ENCODE measurements at places on chromosomes 12 and 14.

DNA sequence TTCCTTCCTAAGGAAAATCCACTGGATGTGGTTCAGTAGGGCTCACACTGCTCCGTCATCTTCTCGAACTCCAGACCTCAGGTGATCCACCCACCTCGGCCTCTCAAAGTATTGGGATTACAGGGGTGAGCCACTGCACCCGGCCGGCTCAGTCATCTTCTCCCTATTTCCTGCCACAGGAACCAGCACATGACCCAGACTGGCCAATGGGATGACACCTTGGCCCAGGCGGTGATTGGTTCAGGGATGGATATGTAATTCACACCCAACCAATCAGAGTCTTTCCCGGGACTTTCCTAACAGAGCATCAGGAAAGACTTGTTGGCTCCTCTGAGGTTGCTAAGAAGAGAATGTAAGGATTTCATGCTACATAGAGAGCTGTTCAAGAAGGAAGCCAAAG is 19.2 kb upstream of the C12orf76 start:
- no peak for DNase-seq

DNA sequence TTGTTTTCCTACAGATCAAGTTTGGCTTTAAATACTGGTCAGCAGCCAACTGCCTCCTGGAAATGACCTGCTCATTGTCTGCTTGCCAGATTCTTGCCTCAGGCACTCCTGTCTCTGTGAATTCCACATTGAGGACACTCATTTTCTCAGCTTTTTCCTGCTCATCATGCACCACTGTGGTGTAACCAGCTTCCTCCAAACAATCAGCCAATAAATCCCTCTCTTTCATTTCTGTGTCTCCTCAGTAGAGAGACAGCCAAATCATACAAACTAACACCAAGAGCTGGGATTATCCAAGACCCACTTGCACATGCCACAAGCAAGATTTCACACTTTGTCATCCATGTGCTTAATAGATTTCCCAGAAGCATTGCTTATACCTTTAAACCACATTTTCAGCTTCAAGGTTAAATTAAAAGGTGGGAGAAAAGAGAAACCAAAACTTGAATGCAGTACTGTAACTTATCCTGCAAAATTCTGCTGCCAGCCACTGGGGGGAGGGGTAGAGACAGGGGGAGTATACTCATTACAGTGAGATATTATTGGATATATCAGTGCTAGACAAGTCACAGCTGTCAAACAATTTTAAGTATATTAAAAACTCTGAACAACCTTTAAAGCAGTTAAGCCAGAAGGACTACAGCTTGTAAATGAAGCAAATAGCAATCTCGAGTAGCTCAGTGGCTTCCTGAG is 105.0 kb downstream of the PPP2R5E start:
- peak; percentile 14 for DNase-seq

DNA sequence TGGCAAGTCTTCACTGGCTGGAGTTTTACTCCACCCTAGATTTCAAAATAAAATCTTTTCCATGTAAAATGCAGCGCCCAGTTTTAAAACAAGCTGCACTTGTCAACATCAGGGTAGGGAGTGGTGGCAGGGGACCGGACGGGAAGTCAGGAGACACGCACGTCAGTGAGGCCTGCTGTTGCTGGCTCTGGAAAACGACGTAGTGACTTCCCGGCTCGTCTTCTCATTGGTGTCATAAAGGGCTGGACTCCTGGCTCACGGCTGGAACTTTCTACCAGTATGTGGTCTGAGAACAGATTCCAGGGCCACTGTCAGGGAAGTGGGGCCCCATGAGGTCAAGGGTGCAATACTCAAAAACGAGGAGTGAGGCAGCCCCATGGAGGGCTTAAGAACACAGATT is 64.2 kb upstream of the FOXN3 start:
- no peak for DNase-seq

- peak; percentile 76 for DNase-seq
These were observed 6.3 kb downstream of the TNFRSF1A start for GRCh38 chr12:6335451-6336078.
